NCI-H774 (cell line): ENCODE measurements at places on chromosomes 7 and 10.
A peak's percentile ranks its signal among the peaks of the same experiment; 100 is the strongest.

DNA sequence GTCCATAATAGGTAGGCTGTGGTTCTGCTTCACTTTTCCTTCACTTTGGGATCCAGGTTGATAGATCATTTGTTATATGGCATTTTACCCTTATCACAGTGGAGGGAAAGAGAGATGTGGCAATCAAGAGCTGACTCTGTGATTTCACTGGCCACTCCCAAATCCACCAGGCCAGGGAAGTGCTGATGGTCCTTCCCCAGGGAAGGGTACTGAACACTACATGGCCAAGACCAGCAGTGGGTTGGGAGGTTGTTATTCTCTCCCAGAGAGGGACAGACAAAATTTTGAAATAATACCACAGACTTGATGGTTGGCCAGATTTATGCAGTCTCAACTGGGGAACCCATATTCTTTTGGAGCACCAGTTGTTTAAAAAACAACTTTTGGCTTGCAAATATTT is 102.5 kb downstream of the SND1 start:
- no peak for DNase-seq

DNA sequence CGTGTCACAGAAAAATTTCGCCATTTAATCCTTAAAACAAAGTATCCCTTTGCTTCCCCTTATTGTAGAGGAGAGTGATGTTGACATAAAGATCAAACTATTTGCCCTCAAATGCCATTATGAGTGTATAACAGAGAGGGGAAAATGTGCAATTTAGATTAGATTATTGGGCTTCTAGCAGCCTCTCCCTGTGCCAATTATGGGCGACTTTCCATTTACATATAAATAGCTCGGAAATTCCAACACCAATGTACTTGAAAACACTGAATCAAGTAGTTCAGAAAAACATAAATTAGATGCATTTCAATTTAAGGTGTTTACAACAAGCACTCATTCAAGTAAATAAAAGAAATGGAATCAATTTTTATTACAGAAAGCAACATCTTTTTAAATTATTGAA is 64.6 kb upstream of the LRRN3 start:
- DNase-seq: no peak

GRCh38 chr7:23357190-23358093 is 58.3 kb downstream of the MALSU1 start:
- DNase-seq: peak; percentile 1

GRCh38 chr7:82605247-82605864 is 161.8 kb upstream of the CACNA2D1 start:
- DNase-seq: peak; percentile 34

DNA sequence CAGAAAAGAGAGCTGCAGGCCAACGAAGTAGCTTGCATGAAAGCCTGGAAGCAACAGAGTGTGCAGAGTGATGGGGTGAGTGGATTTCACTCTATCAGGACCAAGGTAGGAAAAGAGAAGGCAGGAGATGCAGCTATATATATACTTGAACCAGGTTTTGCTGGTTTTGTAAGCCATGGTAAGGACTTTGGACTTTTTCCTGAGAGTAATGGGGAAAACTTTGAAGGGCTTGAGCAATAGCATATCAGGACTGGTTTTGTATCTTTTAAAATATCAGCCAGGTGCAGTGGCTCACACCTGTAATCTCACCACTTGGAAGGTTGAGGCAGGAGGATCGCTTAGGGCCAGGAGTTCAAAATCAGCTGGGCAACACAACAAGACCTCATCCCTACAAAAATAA is 120.6 kb upstream of the NRP1 start:
- DNase-seq: no peak

GRCh38 chr10:51035344-51035743 is 38.9 kb upstream of the PRKG1 start:
- no peak for DNase-seq

- DNase-seq: no peak
Observed at GRCh38 chr10:1153251-1153763, 97.1 kb downstream of the WDR37 start.

DNA sequence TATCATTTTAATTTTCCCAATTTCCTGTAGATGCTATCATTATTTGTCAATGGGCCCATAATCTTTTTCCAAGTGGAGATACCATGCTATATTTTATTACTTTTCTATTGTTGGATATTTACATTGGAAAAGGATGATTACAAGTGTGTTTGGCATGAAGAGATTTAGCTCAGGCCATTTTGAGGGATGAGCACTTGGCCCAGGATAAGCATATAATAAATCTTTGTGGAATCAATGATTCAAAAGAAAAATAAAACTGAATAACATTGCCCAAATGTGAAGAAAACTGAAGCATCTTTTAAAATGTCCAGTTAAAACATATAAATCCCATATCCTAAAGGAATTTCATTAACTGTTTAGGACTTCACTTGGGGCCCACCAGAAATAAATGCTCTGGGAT is 260.9 kb upstream of the BMPER start:
- no peak for DNase-seq

DNA sequence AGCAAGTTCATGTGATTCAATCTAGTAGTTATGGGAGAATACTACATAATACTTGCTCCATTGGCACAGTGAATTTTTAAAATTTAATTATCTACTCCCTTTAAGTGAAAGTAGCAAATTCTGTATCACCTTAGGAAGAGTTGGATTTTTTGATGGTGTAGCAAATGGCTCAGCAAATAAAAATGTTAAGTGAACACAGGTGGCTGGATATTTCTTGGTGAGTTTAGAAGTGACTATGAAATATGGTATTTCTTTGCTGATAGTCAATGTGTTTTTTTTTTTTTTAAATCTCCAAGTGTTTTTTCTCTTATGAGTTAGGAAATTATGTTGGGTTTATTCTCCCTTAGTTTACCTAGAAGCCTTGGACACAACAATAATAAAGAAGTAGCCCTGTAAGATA is 67.8 kb downstream of the CREM start:
- no peak for DNase-seq

DNA sequence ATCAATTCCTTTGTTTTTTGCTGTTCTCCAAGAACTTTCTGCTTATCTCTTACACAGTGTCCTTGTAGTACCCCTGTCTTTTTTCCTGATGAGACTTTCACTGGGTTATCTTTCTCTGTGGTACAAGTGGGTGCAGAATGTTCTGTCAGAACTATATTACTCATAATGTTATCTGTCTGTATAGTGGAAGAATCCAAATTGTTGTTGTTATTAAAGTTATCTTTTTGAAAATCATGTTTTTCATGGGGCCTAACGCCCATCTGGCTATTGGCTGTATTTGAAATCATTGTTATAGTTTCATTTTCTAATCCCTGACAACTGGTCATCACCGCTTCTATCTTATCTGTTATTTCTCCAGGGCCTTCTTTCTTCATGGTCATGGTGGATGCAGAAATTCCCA is 163.0 kb upstream of the CCDC6 start:
- DNase-seq: no peak

GRCh38 chr7:98795741-98796493 is 73.9 kb downstream of the TMEM130 start:
- no peak for DNase-seq

DNA sequence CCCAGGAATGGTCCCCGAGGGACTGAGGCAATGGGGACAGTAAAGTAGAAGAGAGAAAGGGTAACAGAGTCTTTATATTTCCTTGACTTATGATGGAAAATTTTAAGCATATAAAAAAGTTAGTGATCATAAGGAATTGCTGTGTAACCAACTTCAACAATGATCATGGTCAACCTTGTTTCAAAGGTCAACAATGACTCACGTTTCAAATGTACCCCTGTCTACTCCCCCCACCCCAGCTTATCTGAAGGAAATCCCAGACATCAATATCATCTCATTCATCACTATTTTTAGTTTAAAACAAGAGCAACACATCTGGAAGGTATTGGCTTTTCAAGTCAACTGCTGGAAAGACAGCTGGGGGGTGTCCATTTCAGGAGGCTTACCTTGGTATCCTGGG is 92.9 kb downstream of the SMURF1 start:
- DNase-seq: no peak

DNA sequence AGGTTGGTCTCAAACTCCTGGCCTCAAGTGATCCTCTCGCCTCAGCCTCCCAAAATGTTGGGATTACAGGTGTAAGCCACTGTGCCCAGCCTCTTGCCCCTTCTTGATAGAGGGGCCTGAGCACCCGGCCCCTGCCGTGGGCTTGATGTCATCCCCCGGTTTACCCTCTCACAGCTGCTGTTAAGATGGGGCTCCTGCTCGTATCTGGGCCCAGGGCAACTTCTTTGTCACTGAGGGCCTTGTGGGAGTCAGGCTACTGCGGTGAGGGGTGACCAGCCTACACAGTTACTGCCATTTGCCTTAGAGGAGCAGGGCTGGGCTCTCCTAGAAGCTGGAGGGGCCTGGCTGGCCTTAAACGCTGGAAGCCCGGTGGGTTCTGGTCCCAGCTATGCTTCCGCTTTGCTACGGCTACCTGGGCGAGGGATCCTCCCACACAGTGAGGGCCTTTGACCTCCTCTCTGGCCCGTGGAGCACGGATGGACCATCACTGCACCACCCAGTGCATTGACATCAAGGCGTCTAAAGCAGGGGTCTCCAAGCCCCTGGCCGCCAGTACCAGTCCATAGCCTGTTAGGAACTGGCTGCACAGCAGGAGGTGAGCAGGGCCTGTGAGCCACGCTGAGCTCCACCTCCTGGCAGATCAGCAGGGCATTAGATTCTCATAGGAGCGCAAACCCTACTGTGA is 1.1 kb upstream of the TMEM130 start:
- DNase-seq: no peak

DNA sequence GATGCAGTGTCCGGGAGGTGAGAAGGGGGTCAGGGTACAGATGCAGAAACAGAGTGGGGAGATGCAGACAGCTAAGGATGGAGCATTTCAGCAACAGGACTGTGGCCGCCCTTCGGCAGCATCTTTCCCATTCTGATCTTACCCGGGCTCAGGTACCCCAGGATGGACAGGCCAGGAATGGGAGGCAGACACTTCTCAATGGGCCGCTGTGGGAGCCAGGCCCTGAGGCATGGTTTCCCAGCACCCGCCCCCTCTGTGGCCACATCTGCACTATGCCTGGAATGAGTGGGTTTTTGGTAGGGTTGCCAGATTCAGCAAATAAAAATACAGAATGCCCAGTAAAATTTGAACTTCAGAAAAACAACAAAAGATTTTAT is 105.2 kb upstream of the CTBP2 start:
- no peak for DNase-seq

DNA sequence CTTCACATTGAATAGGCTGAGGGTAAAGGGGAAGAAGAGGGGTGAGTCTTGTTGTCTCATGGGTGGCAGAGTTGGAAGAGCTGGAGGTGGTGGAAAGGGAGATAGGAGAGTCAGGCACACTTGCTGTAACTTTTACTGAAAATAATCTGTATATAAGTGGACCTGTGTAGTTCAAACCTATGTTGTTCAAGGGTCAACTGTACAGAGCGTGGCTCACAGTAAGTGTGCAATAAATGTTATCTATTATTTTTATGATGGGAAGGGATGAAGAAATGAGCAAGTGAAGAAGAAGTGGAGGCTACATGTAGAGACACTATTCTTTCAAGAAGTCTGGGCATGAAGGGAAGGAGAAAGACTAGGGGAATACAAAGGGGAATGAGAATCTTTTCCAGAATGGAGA is 71.5 kb upstream of the FAM133B start:
- DNase-seq: no peak
